Testis (tissue), 5 donors: ENCODE measurements at places on chromosomes 7 and 10. TPM values are rescaled to one million over a fixed set of nuclear protein-coding genes. Genes with fewer than 3 reads are reported as not detected.

Gene CYP3A4
- polyA plus RNA-seq = 0.34 TPM

GRCh38 chr10:75240329-75241076 lies 4.7 kb upstream of the COMTD1 start:
- DNase-seq = no peak

Gene OR2A1
- 0.20 TPM for polyA plus RNA-seq

DNA sequence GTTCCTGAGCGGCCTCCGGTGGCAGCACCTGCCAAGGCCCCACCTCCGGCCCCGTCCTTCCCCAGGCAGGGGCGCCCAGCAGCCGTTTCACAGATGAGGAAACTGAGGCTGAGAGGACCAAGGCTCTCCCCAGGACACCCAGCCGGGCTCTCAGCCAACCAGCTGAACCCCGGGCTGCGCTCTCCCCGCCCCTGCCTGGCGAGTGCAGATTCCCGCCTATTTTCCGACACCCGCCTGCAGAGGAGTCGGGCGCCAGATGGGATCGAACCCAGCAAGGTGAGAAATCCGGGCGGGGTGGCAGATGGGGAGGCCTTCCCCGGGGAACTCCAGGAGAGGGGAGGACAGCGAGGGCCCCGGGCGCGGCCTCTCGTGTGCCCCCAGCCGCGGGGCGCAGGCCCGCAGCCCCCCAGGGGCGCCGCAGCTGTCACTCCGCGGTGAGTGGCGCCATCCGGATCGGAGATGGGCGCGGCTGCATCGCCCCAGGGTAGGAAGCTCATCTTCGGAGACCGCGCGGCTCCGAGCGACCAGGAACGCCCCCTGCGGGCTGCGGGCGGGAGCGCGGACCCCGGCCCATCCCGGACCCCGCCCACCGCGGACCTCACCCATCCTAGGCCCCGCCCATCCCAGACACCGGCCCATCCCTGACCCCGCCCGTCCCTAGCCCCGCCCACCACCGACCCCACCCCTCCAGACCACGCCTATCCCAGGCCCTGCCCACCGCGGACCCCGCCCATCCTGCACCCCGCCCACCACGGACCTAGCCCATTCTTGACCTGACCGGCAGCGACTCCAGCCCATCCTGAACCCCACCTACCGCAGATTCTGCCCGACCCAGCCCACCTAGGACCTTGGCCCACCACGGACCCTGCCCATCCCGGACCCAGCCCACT lies 90.3 kb downstream of the MICALL2 start:
- peak; percentile 82 for DNase-seq

DNA sequence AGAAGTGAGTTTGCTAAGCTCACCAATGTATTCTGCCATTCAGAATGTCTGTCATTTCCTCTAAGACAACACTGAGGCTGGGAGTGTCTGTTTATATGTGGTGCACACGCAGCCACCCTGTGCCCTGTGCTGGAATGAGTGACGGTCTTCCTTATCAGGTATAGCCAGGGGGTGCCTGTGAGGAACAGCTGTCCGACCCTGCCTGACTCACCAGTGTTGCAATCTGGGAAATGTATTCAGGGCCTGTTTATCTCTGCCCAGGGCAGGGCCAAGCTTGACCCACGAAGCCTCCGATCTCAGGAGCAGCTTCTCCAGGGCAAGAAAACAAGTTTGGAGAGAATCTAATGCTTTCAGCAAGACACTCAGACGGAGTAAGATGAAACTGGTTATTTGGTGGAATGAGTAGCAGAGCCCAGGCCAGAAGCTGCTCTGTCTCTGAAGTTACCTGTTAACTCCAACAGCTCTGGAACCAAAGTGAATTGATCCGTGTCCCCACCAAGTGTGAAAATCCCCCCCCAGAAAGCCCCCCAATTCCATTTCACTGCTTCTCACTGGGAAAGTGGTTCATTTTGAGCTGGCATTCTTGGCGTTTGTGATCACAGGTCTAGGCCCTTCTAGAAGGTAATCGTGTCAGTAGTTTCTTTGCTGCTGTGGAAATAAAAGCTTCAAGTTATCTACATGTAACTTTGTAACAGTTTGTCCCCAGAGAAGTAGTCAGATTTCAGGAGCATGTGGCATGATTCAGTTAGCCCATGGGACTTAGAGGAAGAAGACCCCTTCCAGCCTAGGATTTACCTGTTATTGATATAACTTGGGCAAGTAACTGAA lies 6.1 kb upstream of the UBE2H start:
- peak; percentile 44 for DNase-seq

GRCh38 chr10:51821045-51821444 lies 121.7 kb upstream of the CSTF2T start:
- DNase-seq = no peak
